H9 (cell line): ENCODE measurements at places on chromosomes 5 and 9. TPM values are rescaled to one million over a fixed set of nuclear protein-coding genes. Genes with fewer than 3 reads are reported as not detected.
A peak's percentile ranks its signal among the peaks of the same experiment; 100 is the strongest.

Gene ABO
- total RNA-seq: 0.31 and 0.37 TPM in 2 replicates

Gene IFNA13
- total RNA-seq: not detected in 2 replicates

Gene NR4A3
- 0.20 and 0.24 TPM in 2 replicates for total RNA-seq

Gene EMB
- 38.1 and 39.4 TPM in 2 replicates for total RNA-seq

Gene PCDHB6
- total RNA-seq: 0.22 TPM in 1 of 2 replicates, not detected in the other

- no peaks in the 10 kb centered on the region for H3K4me1 ChIP-seq
- H3K27ac ChIP-seq: no peak overlapping the region
- H3K4me3 ChIP-seq: no peak overlapping the region
- H3K36me3 ChIP-seq: peaks cover 3% of the 10 kb centered on the region; the same call in 1 of the 2 replicates
These were observed 36.6 kb downstream of the FAM114A2 start for GRCh38 chr5:154002093-154002492.

DNA sequence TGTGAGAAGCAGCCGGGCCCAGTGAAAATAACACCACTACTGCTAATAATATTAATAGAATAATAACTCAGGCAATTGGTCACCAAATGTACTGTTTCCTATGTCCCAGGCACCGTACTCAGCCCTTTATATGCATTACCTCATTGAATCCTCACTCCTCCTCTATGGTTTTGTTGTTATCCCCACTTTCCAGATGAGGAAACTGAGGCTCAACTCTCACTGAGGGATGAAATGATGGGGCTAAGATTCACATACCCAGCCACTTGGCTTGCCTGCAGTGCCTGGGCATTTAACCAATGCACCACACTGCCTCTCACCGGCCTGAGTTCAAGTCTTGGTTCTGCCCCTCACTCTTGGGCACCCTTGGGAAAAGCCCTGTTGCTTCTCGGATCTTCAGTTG is 34.1 kb downstream of the WHRN start:
- no peaks in the 10 kb centered on the region for H3K27me3 ChIP-seq
- no peak for DNase-seq
- peaks cover 2% of the 10 kb centered on the region; the same call in 1 of the 2 replicates for H3K36me3 ChIP-seq

GRCh38 chr5:179275941-179276837 is 69.1 kb downstream of the ADAMTS2 start:
- no peaks in the 10 kb centered on the region for H3K4me1 ChIP-seq
- no peak for DNase-seq
- no peak overlapping the region for H3K27ac ChIP-seq
- H3K36me3 ChIP-seq: no peaks in the 10 kb centered on the region
- H3K4me3 ChIP-seq: no peak overlapping the region

GRCh38 chr5:1821862-1822261 is 20.7 kb downstream of the NDUFS6 start:
- H3K4me1 ChIP-seq: no peaks in the 10 kb centered on the region
- H3K27me3 ChIP-seq: no peaks in the 10 kb centered on the region
- H3K27ac ChIP-seq: no peak overlapping the region
- no peak for DNase-seq
- H3K4me3 ChIP-seq: no peak overlapping the region

DNA sequence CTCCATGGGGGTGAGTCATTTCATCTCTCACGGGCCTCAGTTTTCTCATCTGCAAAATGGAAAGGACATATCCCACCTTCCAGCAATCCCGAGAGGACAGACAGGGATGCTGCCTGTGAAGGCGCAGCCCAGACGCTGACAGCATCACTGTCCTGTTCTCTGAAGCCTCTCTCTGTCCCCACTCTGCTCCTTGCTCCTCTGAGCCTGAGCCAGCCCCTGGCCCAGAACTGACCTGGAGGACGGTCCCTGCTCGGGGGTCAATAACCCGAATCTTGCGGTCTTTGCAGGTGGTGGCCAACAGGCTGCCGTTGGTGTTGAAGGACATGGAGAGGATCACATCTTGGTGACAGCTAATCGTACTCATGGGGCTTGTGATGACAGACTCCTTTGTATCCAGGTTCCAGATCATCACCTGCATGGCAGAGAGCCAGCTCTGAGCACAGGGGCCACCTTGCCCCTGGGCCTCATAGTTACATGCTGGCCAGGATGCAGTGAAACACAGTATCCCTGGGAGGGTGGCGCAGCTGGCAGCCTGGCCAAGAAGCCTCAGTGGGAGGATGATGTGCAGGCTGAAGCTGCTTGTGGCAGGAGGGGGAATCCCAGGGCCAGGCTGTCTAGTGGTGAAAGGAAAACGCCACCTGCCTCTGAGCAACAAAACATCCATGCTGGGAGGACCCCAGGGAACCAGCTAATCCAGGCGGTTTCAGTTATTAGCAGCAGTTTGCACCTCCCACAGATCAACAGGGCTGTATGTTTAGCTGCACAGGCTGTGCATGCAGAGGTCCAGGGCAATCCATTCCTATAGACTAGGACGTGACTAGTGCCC is 14.0 kb upstream of the TRIM14 start:
- no peak overlapping the region for H3K27ac ChIP-seq
- H3K4me1 ChIP-seq: no peaks in the 10 kb centered on the region
- H3K27me3 ChIP-seq: no peaks in the 10 kb centered on the region

GRCh38 chr5:80082731-80083100 is 47.6 kb downstream of the THBS4 start:
- H3K27ac ChIP-seq: no peak overlapping the region
- DNase-seq: peak; percentile 89
- H3K27me3 ChIP-seq: no peaks in the 10 kb centered on the region
- H3K4me3 ChIP-seq: no peak overlapping the region
- H3K36me3 ChIP-seq: 0 out of 3 replicates have a peak, but pooled peaks cover 1% of the 10 kb centered on the region

DNA sequence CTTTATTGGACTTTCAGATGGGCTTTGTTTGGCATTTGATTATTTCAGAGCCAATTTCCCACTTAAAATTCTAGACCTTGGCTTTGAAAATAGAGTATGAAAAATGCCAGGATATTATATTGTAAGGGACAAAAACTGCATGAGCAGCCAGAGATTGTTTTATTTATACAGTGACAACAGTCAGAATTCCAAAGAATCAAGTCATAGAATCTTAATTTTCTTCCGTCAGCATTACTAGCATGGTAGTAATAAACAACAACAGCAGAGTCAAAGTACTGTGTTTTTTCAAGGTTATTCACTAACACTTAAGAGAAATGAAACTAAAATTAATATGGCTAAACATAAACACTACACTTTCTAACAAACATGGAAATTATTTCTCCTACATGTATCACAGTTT is 52.2 kb downstream of the MLLT3 start:
- no peaks in the 10 kb centered on the region for H3K36me3 ChIP-seq
- no peaks in the 10 kb centered on the region for H3K27me3 ChIP-seq
- H3K4me3 ChIP-seq: no peak overlapping the region
- H3K27ac ChIP-seq: no peak overlapping the region

- H3K27ac ChIP-seq: no peak overlapping the region
- DNase-seq: peak; percentile 65
- no peaks in the 10 kb centered on the region for H3K27me3 ChIP-seq
These were observed 1028.6 kb downstream of the CDH9 start for GRCh38 chr5:26009742-26010141.

GRCh38 chr9:134396825-134397224 is 70.6 kb downstream of the RXRA start:
- no peaks in the 10 kb centered on the region for H3K4me1 ChIP-seq
- peaks cover 9% of the 10 kb centered on the region for H3K36me3 ChIP-seq
- no peaks in the 10 kb centered on the region for H3K27me3 ChIP-seq
